ENCODE measurements at places on chromosomes 1 and 21. TPM values are rescaled to one million over a fixed set of nuclear protein-coding genes. Genes with fewer than 3 reads are reported as not detected.

UBASH3A gene
- not detected for total RNA-seq

TPTE gene
- total RNA-seq, result not detected

CSDE1 gene
- total RNA-seq, result 375 TPM

GSTM3 gene
- 37.5 TPM for total RNA-seq

LRRN2 gene
- not detected for total RNA-seq

SAMD11 gene
- total RNA-seq, result 0.20 TPM

LCE2B gene
- not detected for total RNA-seq

CRYAA gene
- total RNA-seq, result not detected

All from subcutaneous preadipocyte (primary cell).